Urinary bladder (tissue), 4 donors: ENCODE measurements at places on chromosomes 2 and 18.

DNA sequence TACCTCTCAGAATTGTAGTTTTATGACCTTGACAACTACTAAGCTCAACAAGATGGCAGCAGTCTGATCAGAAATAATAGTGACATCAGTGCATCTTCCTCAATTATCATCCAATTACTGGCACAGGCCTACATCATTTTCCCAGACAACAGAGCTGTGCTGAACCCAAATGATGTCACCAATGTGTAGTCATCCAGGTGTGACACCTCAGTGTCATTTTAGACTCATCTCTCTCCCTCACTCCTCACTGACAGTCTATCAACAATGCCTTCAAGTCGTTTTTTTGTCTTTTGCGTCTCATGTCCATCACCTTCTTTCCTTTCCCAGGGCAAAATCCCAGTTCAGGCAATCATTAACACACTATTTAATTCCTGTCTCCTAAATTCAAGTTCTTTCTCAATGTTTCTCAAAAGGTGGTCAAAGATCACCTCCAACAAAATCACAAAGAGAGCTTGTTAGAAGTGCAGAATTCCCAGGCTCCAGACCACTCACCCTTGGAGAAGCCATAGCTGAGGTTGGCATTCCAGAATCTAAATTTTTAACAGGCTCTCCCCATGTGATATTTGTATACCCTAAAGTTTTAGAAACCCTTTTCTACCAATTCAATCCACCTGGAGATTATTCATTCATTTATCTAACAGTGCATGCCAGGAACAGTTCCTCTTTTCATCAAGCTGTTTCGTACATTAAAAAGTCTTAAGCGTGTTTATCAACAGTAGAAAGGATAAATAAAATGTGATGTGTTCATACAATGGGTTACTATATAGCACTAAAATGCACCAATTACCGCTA lies 125.3 kb upstream of the KLF7 start:
- no peak for DNase-seq

DNA sequence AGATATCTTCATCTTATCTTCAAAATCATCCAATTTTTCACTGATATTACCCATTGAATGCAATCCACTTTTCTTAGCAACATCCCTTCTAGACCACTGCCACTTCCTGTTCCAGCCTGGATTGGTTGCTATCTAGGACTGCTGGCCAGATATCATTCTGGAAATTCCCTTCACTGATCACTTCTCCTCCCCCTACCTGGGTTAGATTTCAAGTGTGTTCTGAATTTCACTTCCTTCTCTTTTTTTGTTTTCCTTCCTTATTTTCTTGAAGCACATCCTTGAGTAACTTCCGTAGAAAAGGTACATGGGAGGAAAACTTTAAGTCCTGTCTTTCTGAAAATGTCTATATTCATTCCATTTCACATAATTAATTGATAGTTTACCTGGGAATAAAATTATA lies 82.0 kb upstream of the IL1R2 start:
- no peak for DNase-seq

- no peak for DNase-seq
Observed at GRCh38 chr18:73948497-73948896, 199.1 kb downstream of the FBXO15 start.

- peak; percentile 75 for DNase-seq
Observed at GRCh38 chr2:173990970-173991819, 26.0 kb upstream of the SP3 start.

DNA sequence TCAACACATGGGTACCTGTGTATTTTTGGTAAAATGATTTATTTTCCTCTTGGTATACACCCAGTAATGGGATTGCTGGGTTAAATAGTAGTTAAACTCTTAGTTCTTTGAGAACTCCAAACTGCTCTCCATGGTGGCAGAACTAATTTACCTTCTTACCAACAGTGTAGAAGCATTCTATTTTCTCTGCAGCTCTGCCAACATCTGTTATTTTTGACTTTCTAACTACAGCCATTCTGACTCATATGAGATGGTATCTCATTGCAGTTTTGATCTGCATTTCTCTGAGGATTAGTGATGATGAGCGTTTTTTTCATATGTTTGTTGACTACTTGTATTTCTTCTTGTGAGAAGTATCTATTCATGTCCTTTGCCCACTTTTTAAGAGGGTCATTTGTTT lies 180.6 kb downstream of the FSIP2 start:
- DNase-seq, result no peak
